HT1080 (cell line): ENCODE measurements at places on chromosomes 4 and X.

DNA sequence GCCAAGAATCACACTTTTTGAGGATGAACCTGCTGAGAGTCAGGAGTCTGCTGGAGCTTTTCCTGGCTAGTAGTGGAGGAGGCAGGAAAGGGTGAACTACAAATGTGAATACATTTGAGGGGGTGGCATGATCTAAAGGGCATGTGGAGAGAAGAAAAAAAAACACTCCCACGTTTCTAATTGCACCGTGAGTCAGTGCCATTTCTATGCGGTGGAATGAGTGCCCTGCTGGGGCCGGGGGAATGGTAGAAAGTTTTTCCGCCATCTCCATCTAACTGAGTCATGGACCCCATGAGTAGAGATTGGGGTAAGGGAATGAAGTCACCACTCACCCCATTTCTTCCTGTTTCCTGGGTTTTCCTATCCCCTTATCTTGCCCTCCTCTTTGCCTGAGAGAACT is 19.8 kb downstream of the BEX3 start:
- peak; percentile 66 for DNase-seq

DNA sequence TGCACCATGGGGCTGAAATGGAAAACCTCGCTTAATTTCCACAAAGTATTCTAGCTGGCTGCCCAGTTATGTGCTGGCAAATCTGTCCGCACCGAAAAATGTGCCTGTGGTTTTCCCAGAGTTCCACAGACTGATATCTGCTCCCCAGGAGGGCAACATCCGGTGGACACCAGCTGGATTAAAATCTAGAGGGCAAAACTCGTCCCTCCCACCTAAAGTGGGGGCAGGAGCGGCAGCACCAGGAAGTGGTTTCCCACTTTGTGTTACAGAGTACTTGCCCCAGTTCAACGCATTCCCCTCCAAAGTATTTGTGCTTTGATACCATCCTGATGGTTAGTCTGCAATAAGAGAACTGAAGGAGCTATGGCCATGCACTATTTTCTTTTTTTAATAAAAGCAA is 187.6 kb downstream of the TSPAN5 start:
- DNase-seq, result peak; percentile 90

- DNase-seq, result peak; percentile 28
Observed at GRCh38 chr4:185457136-185457535, 14.4 kb downstream of the CCDC110 start.

DNA sequence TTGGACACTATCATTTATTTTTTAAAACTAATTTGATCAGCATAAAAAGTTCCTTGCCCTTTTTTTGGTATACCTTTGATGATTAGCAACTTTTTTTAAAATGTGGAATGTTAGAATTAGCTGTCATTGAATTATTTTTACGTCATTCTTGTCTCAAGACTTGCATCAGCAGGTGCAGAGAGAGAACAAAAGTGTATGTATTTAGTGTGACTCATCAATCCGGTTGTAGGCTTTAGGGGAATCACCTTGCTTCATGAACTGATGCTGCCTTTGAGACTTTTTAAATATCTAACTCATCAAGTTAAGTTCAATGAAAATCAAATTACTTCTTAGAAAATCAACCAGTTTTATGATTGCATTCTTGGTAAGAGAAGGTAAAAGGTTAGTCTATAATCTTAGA is 125.1 kb downstream of the ARX start:
- DNase-seq, result peak; percentile 1

GRCh38 chr4:30870513-30870912 is 150.3 kb downstream of the PCDH7 start:
- DNase-seq, result peak; percentile 7

DNA sequence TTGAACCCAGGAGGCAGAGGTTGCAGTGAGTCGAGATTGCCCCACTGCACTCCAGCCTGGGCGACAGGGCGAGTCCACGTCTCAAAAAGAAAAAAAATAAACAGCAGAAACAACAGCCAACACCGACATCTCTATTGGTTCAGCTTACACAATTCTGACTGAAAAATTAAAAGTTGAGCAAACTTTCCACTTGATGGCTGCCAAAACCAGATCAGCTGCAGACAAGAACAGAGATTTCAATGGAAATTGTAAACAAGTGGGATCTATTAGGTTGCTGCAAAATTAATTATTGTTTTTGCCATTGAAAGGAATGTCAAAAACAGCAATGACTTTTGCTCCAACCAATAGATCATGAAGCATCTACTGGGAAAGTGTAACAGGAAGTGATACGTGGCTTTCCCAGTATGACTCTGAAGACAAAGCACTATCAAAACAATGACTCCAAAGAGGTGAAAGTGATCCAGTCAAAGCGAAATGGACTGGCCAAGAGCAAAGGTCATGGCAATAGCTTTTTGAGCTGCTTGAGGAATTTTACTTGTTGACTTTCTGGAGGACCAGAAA is 26.3 kb downstream of the UPF3B start:
- DNase-seq, result peak; percentile 48

GRCh38 chr4:188021548-188022249 is 26.1 kb downstream of the ZFP42 start:
- DNase-seq, result no peak

DNA sequence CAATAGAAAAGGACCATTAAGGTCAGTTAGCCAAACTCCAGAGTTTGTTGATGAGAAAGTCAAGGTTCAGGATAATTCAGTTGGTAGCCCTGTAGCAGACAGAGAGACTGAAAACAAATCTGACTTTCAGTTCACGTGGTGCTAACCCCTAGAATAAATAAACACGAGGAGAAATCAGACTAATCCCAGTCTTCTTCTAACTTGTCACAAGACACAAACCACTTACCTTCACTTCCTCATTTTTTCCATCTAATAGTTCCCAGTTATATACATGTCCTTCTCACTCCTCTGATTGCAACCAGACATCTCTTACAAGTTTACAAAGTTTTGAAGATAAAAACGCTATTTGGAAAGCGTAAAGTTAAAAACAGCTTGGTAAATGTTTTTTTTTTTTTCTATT is 7.7 kb downstream of the TLR7 start:
- DNase-seq, result no peak

DNA sequence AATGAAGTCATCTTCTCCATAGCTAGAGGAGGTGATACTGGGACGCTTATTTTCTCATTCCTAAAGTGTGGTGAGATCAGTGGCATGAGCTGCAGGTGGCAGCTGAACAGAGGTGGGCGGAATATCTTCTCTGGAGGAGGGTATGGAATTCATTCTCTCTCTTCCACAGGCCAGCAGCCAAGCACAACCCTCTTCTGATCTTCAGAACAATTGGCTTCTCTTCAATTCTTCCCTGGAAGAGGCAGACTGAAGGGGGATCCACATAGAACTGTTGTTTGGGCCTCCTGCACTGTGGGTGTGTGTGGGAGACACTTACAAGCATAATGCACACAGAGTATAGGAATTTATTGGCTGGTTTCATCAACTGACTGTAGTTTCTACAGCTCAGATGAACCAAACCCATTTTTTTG is 180.4 kb upstream of the RASGEF1B start:
- DNase-seq, result no peak

GRCh38 chrX:139192386-139192961 is 338.1 kb upstream of the F9 start:
- DNase-seq, result peak; percentile 75
